AG10803 (cell line): ENCODE measurements at places on chromosomes 11 and 22.

DNA sequence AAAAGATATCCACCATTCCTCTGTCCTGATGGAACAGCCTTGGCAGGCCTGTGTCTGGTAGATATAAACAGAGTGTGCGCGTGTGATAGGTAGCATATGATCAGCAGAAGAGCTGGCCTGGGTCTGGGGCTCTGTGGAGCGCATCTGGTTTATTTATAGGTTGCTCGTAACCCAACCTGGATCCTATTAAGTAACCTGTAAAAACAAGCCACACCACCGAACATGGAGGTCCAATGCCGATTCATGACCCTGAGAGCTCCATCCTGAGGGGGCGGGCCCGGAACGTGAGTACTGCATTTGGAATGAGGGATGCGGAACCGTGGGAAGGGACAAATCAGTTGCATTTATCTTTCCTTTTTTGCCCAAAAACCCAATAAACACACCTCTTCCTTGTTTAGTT, 31.9 kb upstream of the APOL5 start:
- DNase-seq: no peak

DNA sequence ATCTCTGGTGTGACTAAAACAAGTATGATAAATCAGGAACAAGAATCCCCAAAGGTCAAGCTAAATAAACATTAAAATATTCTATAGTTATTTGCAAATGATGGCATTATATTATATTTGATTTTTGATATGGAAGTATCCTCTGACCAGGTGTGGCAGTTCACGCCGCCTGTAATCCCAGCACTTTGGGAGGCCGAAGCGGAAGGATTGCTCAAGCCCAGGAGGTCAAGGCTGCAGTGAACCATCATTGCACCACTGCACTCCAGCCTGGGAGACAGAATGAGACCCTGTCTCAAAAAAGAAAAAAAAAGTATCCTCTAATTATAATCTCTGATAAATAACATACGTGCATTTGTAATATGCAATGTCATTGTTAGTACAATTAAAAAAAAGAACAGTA, 6.6 kb upstream of the POU2AF3 start:
- no peak for DNase-seq

DNA sequence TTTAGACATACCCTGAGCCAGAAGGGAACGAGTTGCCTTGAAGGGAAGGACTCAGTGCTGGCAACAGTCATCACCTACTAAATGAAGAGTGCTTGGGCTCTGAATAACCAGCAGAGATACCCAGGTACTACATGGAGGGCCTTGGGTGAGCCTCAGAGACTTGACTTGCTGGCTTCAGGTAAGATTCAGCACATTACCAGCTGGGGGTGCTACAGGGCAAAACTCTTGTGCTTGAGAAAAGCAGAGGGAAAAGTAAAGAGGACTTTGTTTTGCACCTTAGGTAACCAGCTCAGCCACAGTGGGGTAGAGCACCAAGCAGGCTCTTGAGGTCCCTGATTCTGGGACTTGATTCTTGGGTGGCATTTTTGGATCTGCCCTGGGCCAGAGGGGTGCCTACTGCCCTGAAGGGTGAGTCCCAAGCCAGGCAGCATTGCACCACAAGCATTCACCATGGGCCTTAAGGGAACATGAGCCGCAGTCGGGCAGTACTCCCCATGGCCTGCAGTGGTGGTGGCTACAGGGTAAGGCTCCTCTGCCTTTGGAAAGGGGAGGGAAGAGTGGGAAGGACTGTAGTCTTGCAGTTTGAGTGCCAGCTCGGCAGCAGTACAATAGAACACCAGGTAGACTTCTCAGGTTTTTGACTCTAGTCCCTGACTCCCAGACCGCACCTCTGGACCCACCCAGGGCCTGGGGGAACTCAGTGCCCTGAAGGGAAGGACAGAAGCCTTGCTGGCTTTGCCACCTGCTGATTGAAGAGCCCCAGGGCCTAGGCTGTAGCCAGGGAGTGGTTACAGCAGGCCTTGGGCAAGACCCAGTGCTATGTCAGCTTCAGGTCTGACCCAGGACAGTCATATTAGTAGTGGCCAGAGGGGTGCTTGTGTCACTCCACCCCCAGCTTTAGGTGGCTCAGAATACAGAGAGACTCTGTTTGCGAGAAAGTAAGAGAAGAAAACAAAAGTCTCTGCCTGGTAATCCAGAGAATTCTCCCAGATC, 22.7 kb upstream of the PLEKHA7 start:
- DNase-seq: no peak

GRCh38 chr11:72776844-72777754, 16.7 kb downstream of the STARD10 start:
- DNase-seq: no peak

DNA sequence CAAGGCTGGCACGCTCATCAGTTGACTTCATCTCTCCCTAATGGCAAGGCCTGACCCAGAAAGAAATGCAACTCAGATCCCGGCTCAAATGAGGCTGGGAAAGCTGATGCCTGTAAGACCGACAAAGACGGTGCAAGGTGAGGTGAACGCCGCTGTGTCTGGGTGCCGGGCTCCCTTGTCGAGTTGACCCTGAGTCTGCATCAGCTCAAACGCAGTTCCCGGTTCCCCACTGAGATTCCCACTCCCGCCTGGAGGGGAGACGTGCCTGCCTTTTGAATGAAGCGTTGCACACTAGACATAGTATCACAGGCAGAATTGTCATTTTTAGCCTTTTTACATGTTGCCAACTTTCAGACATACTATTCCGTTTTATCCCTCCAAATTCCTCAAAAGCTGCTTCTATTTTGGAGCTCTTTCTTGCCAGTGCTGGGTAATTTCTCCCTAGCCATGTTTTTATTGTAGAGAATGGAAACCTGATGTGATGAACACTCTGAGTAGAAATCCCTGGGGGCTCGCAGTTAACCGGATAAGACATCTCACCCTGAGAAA, 831 bp upstream of the TP53AIP1 start:
- DNase-seq: no peak

- no peak for DNase-seq
Measured at GRCh38 chr11:28632338-28632737, 524.1 kb downstream of the METTL15 start.

GRCh38 chr11:8603696-8604077, 9.7 kb upstream of the STK33 start:
- DNase-seq: no peak

DNA sequence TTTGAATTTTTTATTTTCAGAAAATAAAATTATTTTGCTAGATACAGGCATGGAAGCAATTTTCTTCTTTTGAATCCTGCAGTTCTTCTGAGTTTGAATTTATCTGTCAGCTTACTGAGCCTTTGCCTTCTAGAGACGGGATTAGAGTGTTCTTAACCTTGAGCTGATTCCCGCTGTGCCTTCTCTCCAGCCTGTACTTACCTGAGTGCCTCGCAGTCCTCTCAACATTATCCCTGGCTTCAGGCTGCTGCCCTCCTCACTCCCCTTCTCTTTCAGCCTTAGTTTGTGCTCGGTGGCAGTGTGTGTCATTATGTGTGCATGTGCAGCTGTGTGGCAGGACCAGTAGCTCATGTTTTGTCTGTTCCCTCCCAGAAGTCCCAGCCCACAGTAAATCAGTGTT, 24.3 kb downstream of the OSBP2 start:
- DNase-seq: no peak

DNA sequence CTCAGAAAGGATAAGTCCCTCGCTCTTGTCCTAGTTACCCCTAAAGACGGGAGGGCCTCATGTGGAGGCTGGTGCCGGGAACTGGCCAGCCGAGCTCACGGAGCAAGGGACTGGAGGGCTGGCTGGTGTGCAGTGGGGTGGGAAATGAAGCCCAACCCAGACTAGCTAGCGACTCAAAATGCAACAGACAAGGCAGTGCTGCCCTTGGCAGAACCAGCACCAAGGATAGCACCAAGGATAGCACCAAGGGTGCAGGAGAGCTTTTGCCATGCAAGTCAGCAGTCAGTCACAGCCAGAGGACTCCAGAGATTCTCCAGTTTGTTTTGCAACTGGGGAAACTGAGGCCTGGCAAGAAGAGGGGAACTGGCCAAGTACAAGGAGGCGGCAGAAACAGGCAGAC, 6.5 kb upstream of the BATF2 start:
- DNase-seq: peak; percentile 39

- DNase-seq: peak; percentile 18
Measured at GRCh38 chr11:119676461-119677020, 52.5 kb downstream of the NECTIN1 start.

DNA sequence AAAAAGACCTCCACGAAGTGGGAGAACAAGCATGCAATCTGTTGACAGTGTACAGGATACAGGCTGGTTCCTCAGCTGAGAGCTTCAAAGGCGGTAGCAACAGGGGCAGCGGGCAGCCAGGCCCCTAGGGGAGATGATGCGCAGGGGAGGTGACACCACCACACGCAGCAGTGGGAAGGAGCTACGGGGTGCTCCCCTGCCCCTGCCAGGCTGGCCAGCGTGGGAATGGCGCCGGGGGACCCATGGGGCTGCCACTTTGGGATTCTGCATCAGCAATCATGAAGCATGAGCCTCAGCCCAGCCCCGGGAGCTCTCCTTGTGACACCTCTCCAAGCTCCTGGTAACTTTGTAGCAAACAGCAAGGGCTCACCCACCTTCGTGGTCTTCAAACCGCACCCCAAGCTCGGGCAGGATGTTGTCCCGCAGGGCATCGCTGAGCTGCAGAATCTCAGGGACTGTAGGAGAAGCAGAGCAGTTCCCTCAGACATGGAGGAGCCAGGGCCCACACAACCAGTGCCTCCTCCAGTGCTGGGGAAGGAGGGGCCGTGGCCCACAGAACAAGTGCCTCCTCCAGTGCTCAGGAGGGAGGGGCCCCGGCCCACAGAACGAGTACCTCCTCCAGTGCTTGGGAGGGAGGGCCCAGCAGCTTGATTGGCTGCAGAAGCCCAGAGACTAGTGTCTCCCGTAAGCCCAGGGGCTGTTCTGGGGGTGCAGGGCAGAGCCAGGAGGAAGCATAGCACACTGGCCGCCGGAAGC, 14.6 kb upstream of the NAP1L4 start:
- DNase-seq: no peak

DNA sequence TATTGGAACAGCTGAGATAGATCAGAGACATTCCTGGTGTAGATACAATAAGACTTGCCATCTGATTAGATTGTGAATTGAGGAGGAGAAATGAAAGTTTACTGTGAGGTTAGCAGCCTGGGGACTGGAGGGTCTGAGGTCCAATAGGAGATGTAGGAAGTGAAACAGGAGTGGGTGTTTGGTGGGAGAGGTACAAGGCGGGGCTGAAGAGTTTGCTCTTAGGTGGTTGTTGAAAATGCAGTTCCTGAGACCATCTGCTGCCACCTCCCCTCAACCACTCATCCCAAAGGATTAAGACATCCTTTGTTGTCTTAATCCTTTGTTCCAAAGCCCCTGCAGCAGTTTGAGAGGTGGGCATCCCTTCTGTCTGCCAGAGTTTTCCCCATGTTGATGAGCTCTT, 14.8 kb downstream of the PIWIL4 start:
- DNase-seq: no peak

- DNase-seq: peak; percentile 15
Measured at GRCh38 chr11:6655020-6655789, 404 bp downstream of the DCHS1 start.

GRCh38 chr11:70358753-70359152, 39.6 kb upstream of the CTTN start:
- DNase-seq: no peak
